Myocyte (in vitro differentiated cells): ENCODE measurements at places on chromosomes 6 and 20. TPM values are rescaled to one million over a fixed set of nuclear protein-coding genes. Genes with fewer than 3 reads are reported as not detected.

DNA sequence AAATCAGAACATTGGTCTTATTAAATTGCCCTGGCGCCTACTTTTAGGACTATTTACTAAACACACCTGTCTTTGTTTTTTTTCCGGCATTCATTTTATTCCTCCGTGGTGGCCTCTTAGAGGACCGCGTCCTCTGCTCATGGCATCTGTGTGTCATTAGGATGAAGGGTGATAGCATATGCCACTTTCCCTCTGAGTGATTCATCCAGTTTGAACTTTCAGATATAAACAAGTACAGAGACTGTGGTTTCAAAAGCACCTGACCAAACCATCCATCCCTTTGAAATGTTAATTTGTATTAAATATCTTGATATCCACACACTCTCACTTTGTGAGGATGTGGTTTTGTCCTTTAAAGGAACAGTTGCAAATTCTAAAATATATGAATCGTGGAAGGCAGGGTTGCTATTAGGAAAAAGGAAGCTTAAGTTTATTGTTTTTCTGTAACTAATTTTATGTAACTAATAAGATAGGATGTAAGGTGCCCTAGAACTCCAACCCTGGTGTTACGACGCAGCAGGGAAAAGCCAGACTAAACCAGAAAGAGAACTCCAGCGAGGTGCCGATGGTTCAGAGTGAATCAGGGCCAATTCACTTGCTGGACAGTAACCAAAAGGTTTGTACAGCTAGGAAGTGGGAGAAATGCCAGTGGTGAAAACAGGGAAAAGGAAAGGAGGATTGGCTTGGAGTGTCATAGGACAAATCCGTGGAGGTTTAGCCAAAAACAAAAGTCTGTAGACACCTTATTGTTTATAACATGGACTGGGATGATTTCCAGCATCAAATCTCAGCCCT lies 98.7 kb downstream of the SHLD1 start:
- DNase-seq = peak; percentile 94

- DNase-seq = no peak
Measured at GRCh38 chr6:42689371-42689770, 33.0 kb downstream of the PRPH2 start.

DNA sequence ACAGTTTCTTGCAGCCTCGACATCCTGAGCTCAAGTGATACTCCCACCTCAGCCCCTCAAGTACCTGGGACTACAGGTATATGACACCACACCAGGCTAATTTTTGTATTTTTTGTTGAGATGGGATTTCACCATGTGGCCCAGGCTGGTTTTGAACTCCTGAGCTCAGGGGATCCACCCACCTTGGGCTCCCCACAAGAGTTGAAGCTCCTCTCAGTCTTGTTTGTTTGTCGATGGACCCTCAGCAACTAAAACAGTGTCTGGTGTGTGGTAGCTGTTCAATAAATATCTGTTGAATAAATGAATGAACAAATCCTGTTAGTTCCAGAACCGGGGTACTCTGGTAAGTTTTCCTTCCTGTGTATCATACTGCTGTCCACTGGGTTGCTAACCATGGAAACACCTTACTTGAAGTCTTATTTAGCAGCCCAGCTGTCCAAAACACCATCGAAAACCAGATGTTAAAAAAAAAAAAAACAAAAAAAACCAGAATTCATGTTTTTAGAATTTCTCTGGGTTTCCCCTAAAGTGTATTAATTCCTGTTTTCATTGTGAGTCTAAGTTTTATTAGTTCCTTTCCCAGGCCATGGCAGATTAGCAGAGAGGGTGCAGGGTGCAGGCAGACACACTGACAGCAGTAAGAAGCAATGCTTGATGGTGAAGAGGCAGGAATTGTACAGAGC lies 7.8 kb upstream of the EZR start:
- no peak for DNase-seq

DNA sequence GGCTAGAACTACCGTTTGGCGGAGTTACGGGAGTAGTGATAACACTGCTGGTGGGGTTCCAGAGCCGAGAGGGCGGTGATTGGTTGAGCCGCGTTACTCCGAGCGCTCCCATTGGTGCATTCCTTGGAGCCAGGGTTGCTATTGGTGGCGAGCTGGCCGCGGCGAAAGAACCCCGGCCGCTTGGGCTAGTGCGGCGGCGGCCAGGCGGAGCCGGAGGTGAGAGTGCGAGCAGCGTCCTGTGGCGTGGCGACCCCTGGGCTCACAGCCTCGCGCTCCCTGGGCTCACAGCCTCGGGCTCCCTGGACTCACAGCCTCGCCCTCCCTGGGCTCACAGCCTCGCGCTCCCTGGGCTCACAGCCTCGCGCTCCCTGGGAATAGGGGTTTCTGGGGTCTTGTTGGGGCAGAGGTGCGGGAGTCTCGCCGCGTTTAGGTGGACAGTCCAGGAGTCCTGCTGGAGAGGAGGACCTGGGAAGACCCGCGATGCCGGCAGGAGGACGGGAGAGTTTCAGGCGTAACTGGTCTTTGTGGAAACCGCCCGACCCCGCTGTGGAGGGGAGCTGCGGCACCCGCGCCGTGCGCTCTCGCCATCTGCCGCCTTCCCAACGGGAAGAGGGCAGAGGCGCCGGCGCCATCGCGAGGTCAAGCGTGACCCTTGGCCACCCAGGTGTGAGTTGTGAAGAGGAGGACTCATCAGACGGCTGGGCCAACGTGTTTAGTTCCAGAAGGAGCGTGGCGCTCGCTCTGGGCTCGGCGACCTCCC lies 12.2 kb downstream of the PRDM13 start:
- no peak for DNase-seq

DNA sequence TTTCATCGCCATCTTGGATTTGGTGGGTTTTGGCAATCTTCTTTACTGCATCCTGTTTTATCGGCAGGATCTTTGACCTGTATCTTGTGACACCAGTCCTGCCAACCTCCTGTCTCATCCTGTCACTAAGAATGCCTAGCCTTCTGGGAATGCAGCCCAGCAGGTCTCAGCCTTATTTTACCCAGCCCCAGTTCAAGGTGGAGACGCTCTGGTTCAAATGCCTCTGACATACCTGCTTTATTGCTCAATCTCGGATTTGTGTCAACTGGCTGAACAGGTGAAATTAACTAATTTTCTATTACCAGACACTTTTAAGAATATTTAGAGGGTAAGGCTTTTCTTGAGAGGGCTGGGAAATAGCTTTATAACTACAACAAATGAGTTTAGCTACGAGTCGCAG lies 102.5 kb downstream of the SASH1 start:
- no peak for DNase-seq

Gene SDC4
- total RNA-seq = 34.8 and 51.5 TPM in 2 replicates

GRCh38 chr20:32006841-32007786 lies 3.1 kb upstream of the CCM2L start:
- DNase-seq = no peak

DNA sequence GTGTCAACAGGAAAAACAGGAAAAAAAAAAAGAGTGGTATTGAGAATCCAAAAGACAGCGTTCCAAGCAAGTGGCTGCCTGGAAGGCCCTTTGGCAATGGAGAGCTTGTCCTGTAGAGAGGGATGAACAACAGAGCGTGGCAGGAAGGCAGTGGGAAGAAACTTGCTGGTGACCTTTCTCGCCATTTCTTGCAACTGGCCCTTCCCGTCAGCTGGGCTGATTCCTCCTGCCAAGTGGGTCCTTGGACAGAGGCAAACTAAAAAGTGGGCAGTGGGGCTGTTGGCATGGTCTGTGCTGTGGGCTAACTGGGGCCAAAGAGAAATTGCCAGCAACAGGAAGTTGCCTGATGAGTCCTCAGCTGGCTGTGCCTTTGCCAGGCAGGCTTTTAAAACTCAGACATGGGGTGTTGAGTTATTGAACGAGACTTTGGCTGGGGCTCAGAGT lies 43.9 kb upstream of the CLDN20 start:
- no peak for DNase-seq

DNA sequence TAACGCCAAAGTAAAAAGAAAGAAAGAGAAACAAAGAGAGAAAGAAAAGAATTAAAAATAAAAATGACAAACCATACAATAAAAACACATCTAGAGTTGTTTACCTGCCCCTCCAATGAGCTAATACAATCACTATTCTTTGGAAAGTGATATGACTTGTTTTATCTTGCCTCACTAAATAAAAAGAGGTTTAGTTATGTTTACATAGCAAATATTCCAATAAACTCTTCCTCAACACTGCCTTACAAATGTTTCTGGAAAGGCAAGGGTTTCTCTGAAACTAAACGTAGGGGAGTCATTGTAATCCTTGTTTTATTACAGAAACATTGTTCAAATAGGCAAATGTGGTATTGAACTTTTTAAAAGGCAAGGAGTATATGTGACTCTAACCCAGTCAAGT lies 396.2 kb downstream of the EPM2A start:
- DNase-seq = no peak

- no peak for DNase-seq
Measured at GRCh38 chr6:142851601-142852000, 93.4 kb downstream of the HIVEP2 start.

DNA sequence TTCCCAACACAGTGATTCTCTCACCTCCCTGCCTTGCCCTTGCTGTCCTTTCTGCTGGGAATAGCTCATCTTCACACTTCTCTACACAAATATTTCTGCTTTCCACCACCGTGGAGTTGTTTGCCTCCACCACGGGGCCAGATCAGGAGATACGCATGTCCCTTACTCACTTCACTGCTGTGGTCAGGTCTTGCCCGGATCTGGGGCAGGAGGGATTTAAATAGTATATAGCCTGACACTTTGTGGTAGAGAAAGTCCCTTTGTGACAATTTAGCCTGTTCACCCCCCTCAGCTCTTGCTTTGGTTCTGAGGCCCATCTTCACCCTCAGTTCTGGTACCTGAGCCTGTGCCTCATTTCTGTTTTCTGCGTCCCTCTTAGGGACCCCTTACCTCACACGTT lies 92.6 kb upstream of the PREP start:
- no peak for DNase-seq

DNA sequence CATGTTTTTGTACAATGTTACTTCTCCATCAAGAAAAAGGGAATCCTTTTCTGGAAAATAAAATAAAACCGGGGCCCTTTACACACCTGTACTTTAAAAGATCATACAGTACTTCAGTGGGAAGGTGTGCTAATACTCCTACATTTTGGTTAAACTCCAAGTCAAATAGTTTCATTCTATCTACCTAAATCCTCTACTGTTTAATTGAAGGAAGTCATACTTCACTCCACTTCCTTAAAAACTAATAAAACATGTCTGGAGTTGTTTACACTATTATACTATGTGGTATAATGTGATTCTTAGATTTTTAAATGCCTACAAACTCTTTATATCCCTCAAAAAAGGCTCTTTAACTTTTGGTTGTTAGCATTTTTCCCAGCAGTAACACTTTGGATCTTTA lies 18.6 kb upstream of the HBS1L start:
- DNase-seq = no peak

DNA sequence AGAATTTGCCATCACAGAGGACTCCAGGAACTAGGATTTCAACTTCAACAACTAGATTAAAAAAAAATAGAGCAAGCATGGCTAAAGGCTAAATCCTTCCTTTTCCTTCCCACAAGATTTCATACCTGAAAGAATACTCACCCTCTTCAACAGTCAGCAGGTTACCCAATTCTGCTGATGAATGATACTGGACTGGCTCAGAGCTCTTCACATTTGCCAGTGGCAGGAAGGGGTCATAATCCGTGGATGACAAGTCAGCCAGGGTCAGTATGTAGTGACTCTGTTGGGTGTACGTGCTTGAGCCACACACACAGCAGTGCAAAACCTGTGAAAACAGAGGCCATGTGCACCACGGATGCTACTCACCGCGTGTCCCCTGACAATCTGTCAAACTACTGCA lies 152.9 kb downstream of the INSM1 start:
- DNase-seq = no peak

DNA sequence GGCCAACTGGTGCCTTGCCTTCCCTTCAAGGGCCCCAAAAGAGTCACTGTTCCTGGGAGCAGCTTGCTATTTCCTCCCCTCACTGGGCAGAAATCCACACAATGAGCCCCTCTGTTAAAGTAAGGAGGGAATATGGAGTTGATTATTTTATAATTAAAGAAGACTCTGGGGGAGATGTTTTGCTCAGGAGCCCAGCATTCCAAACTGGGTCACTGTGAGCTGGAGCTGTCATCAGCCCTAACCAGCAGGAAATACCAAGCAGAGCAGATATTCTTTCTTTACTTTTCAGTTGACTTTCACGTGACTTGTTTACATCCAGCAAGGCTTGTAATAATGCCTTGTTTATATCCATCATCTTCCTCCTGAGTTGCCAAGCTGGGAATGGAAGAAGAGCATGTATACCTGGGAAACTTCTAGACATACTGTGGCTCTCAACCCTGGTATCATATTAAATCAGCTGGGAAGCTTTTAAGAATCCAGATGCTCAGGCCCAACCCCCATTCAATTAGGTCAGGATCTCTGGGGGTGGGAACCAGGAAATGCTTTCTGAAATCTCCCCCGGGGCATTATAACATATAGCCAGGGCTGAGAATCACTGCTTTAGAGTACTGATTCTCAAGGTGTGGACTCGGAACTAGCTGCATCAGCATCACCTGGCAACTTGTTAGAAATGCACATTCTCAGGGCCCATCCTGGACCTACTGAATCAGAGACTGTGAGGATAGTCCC lies 175.6 kb upstream of the MYLIP start:
- DNase-seq = no peak

Gene ULBP2
- 5.8 and 6.6 TPM in 2 replicates for total RNA-seq

DNA sequence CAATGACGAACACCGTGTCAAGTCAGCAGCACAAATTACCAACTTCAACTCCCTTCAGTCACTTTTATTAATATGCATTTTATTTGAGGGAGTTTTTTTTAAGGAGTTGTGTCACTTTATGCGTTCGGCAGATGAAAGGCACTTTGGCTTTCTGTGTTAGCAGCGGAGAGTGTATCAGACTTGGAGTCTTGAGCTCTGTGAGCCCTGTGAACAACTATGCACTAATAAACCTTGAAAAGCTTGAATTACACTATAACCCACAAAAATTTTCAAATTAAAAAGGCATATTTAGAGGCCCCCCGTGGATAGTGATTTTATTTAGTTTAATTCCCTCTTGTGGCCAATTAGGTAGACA lies 335.3 kb upstream of the NT5E start:
- no peak for DNase-seq

Gene TMEM239
- not detected in 2 replicates for total RNA-seq

GRCh38 chr6:136030131-136030530 lies 178.6 kb downstream of the PDE7B start:
- DNase-seq = no peak
